Left hindlimb (tissue), 1 donor: ENCODE measurements at places on chromosomes 2 and 18.
A peak's percentile ranks its signal among the peaks of the same experiment; 100 is the strongest.

- no peak for DNase-seq
Observed at GRCh38 chr2:40004336-40004735, 225.3 kb upstream of the THUMPD2 start.

- no peak for DNase-seq
Observed at GRCh38 chr2:65602603-65603235, 170.3 kb upstream of the SPRED2 start.

DNA sequence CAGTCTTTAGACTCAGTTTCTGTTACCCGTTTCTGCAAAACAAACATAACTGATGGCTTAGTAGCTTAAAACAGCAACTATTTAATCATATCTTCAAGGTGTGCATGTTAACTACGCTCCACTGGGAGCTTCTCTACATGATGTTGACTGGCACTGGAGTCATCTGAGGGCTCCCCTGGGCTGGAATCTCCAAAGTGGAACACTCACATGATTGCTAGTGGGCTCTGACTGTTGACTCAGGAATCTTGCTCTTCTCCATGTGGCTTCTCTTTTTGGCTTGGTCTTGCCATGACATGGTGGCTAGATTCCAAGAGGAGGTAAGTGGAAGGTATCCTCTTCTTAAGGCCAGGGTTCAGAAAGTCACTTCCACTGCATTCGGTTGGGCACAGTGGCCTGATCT lies 160.8 kb downstream of the PMAIP1 start:
- DNase-seq, result no peak

- no peak for DNase-seq
Observed at GRCh38 chr2:238504181-238504931, 77.6 kb downstream of the ASB1 start.

DNA sequence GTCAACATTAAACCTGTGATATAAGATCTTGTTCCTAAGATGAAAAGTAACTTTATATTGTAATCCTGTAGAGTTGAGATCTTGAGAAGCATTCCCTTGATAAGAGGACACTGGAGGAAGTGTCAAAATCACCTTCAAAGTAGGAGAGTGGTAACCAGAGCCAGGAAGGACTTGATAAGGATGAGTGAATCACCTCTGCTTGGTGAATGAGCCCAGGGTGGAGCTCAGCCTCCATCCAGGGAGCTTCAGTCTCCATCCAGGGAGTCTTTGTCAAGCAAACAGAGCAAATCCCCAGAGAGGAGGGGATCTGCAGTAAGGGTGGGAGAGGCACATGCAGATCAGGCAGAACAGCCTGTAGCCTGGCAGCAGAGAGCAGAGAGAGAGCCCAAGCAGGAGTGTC lies 167.1 kb upstream of the SIX2 start:
- no peak for DNase-seq

DNA sequence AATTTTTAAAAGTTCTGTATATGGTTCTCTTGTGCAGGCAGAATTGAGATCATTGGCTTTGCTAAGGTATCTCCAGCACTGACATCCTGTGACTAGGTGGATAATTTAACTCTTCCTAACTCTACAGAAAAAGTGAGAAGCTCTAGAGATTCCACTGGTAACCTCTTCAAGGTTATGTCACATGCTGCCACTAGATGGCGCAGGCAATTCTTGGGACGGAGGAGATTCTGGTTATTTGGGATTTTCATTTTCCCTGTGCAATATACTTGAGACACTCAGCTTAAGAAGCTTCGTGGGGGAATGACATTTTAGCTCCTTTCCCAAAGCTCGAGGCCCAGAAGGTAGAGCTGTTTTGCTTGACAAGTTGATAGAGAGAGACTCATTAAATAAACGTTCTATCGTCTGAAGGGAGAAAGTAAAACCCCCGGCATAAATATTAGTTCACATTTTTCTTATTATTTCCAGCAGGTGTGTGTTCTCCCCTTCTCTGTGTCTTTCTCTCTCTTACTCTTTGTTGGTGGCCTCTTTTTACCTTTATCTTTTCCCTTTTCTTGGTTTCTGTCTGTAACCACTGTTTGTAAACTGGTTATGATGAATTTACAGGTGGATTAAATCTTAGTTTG lies 26.6 kb upstream of the LANCL1 start:
- peak; percentile 39 for DNase-seq

- DNase-seq, result no peak
Observed at GRCh38 chr18:35577045-35577848, 4.3 kb upstream of the GALNT1 start.
